Central memory CD8-positive, alpha-beta T cell (primary cell): ENCODE measurements at places on chromosomes 12 and 14.
A peak's percentile ranks its signal among the peaks of the same experiment; 100 is the strongest.

DNA sequence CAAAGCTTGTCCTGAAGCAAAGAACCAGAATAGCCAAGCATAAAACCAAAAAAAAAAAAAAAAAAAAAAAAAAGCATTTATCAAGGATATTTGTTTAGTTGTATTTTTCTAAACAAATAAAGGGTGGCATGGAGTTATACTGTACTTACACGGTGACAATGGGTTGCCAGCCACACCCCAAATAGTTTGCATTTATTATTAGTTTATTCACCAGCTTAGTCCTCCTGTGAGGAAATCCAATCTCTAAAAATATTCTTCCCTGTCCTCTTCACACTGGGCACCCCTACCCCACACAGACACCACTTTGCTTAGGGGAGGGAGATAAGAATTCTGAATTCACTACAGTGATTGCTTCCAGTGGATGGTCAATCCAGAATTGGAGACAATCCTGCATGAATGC is 18.9 kb downstream of the PLEKHG7 start:
- H3K27me3 ChIP-seq, result peaks cover 64% of the 10 kb centered on the region
- no peak for DNase-seq
- H3K36me3 ChIP-seq, result no peaks in the 10 kb centered on the region
- H3K4me1 ChIP-seq, result no peaks in the 10 kb centered on the region
- H3K27ac ChIP-seq, result no peak overlapping the region

GRCh38 chr12:3002646-3003045 is 43.4 kb downstream of the TEAD4 start:
- no peaks in the 10 kb centered on the region for H3K4me1 ChIP-seq
- H3K27me3 ChIP-seq, result peaks cover 37% of the 10 kb centered on the region
- no peaks in the 10 kb centered on the region for H3K36me3 ChIP-seq

DNA sequence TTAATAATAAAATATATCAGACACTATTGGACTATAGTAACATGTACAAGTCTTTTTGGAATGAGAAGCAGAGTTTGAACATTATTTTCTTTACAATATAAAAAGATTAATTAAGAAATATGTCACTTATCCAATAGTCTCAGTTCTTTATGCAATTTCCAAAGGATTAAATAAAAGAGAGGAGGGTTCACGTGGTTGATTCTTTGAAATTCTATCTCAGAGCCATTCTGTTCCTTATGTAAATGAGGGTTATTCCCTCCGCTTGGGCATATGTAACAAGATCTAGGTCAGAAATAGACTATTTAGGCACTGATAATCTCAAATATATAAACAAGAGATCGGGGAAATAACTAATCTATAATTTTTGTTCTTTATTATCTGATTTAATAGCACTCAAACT is 2.1 kb upstream of the TUBA1A start:
- DNase-seq, result no peak
- H3K4me3 ChIP-seq, result no peak overlapping the region
- no peak overlapping the region for H3K27ac ChIP-seq
- H3K27me3 ChIP-seq, result no peaks in the 10 kb centered on the region

- H3K36me3 ChIP-seq, result no peaks in the 10 kb centered on the region
- peaks cover 26% of the 10 kb centered on the region for H3K4me1 ChIP-seq
- no peak overlapping the region for H3K4me3 ChIP-seq
- H3K27ac ChIP-seq, result no peak overlapping the region
- DNase-seq, result no peak
Measured at GRCh38 chr12:22284871-22285270, 49.6 kb downstream of the ST8SIA1 start.

- peaks cover 56% of the 10 kb centered on the region for H3K36me3 ChIP-seq
- peak overlapping the region; percentile 100 for H3K27ac ChIP-seq
- DNase-seq, result no peak
- H3K27me3 ChIP-seq, result no peaks in the 10 kb centered on the region
- peak overlapping the region; percentile 99 for H3K4me3 ChIP-seq
Measured at GRCh38 chr14:99268810-99269707, 2.9 kb downstream of the BCL11B start.

- peak overlapping the region; percentile 91 for H3K4me3 ChIP-seq
- DNase-seq, result peak; percentile 16
- peak overlapping the region; percentile 96 for H3K27ac ChIP-seq
- H3K4me1 ChIP-seq, result peaks cover 32% of the 10 kb centered on the region
Measured at GRCh38 chr12:95216711-95217376, 423 bp downstream of the FGD6 start.

GRCh38 chr14:33465846-33466700 is 484.8 kb downstream of the EGLN3 start:
- no peak for DNase-seq
- H3K36me3 ChIP-seq, result no peaks in the 10 kb centered on the region
- no peak overlapping the region for H3K4me3 ChIP-seq
- H3K27me3 ChIP-seq, result no peaks in the 10 kb centered on the region
- no peak overlapping the region for H3K27ac ChIP-seq
- no peaks in the 10 kb centered on the region for H3K4me1 ChIP-seq

DNA sequence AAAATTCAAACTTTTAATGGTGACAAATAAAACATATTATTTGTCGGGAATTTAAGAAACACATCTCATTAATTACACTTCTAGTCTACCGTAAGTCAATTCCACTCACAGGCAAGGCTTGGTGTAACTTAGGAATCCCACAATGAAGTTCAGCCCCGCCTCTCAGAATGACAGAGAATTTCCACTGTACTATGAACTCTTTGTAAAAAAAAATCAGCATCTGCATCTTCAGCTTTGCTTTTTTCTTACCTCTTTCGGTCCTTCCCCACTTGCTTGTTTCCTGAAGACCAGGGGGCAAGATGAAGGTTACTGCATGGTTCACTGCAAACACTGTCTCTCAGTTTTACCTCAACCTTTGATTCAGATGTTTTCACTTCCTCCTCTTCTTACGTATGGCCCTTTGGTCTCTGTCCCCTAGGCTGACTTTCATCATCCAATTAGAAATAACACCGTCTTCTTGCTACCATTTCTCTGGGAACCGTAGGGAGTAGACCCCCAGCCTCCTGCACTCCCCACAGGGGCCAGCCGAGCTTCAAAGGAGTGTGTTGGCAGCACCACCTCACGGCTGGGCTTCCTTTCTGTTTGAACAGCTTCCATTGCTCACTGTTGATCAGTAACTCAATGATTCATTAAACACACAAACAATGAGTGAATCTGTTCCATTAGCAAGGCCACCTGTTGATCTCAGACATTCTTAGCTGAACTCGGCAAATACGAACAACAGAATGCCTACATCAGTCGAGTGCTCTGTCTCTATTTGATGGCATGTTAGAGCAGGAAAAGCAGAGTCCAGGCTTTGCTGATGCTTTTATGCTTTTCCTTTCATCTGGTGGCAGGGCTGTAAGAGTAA is 343.0 kb downstream of the BMP4 start:
- no peak overlapping the region for H3K27ac ChIP-seq
- no peaks in the 10 kb centered on the region for H3K27me3 ChIP-seq
- DNase-seq, result no peak
- H3K4me3 ChIP-seq, result no peak overlapping the region

DNA sequence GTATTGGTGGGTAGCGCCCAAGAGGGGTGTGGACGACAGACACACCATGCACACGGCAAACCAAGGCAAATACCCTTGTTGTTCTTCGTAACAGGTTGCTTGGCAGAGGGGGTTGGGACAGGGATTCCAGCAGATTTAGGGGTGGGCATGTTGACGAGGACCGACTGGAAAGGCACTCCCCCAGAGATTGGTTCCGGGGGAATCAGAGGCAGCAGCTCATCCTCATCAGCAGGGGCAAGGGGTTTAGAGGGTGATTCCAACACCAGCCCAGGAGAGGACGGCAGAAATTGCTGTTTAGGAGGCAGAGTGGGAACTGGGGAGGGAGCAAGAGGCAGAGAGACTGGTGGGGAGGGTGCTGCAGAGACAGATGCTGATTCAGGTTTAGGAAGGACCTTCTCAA is 9.3 kb downstream of the NACA start:
- H3K36me3 ChIP-seq, result peaks cover 63% of the 10 kb centered on the region
- no peak for DNase-seq

GRCh38 chr14:83744891-83745290 is 1785.1 kb upstream of the FLRT2 start:
- no peaks in the 10 kb centered on the region for H3K36me3 ChIP-seq
- DNase-seq, result no peak
- no peaks in the 10 kb centered on the region for H3K4me1 ChIP-seq
- H3K4me3 ChIP-seq, result no peak overlapping the region
- H3K27me3 ChIP-seq, result no peaks in the 10 kb centered on the region
- H3K27ac ChIP-seq, result no peak overlapping the region

DNA sequence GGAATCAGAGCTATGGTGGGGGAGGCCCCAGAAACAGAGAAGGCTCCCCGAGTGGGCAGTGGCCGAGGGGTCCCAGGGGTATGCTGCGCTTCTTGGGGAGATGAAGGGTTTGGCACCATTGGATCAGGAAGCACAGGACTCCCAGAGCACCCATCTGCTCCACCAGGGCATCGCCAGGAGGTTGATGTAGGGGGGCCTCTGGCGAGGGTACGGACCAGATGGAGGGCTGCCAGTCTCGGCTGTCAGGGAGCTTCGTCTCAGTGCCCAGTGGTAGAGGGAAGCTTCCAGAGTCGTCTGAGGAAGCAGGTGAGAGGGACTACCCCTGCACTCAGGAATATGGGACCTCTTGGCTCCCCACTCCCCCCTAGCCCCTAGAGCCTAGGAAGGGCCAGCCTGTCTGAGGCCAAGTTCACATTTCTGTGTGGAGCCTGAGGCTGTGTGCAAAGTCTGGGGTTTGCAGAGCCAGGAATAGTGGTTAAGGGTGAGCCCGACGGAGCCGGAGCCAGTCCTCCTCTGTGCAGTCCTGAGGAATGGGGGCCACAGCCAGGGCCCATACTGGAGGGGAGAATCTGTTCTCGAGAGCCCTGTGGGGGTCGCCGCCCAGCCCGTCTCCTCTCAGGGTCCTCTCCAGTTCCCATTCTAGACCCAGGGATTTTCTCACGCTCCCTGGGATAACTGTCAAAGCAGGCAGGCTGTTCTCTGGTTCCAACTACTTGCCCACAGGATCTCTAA is 10.2 kb downstream of the SLC48A1 start:
- H3K27ac ChIP-seq, result peak overlapping the region; percentile 20
- no peaks in the 10 kb centered on the region for H3K27me3 ChIP-seq
- peaks cover 22% of the 10 kb centered on the region for H3K36me3 ChIP-seq

DNA sequence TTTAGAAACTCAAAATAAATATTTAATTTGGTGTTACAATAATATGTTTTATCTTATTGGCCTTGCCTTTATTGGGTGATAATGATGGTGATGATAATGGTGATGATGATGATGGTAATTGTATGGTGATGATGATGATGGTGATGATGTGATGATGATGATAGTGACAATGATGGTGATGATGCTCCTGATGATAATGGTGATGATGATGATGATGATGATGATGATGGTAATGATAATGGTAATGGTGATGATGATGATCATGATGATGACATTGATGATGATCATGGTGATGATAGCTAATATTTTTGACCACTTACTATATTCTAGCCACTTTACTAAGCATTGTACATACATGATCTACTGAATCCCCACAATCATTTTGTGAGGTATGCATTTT is 1548.6 kb upstream of the TMEM132C start:
- H3K36me3 ChIP-seq, result no peaks in the 10 kb centered on the region
- no peaks in the 10 kb centered on the region for H3K4me1 ChIP-seq
- no peak overlapping the region for H3K4me3 ChIP-seq
- H3K27ac ChIP-seq, result no peak overlapping the region

GRCh38 chr14:67276131-67276530 is 34.9 kb downstream of the PALS1 start:
- no peak for DNase-seq
- H3K4me3 ChIP-seq, result no peak overlapping the region
- peaks cover 5% of the 10 kb centered on the region for H3K36me3 ChIP-seq
- H3K27me3 ChIP-seq, result no peaks in the 10 kb centered on the region

DNA sequence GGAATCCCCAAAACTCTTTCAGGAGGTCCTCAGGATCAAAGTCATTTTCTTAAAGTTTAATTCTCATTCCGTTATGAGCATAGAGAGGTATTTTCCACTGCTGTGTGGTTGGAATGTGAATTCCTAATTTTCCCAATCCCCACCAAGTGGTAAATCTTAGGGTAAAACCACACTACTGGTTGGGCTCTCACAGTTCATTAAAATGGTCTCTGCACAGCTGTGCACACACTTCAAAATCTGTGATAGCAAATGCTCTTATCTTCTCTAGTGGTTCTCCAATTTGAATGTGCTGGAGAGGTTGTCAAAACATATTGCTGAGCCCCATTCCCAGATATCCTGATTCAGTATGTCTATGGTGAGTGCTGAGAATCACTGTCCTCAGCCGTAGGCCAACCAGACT is 189.1 kb downstream of the BMP4 start:
- H3K4me1 ChIP-seq, result no peaks in the 10 kb centered on the region
- DNase-seq, result no peak
- H3K27ac ChIP-seq, result no peak overlapping the region
- no peaks in the 10 kb centered on the region for H3K27me3 ChIP-seq

GRCh38 chr12:39230086-39230485 is 212.8 kb downstream of the KIF21A start:
- peaks cover 2% of the 10 kb centered on the region for H3K36me3 ChIP-seq
- H3K4me3 ChIP-seq, result no peak overlapping the region
- no peak for DNase-seq
- peaks cover 47% of the 10 kb centered on the region for H3K27me3 ChIP-seq
- H3K4me1 ChIP-seq, result no peaks in the 10 kb centered on the region
- no peak overlapping the region for H3K27ac ChIP-seq

DNA sequence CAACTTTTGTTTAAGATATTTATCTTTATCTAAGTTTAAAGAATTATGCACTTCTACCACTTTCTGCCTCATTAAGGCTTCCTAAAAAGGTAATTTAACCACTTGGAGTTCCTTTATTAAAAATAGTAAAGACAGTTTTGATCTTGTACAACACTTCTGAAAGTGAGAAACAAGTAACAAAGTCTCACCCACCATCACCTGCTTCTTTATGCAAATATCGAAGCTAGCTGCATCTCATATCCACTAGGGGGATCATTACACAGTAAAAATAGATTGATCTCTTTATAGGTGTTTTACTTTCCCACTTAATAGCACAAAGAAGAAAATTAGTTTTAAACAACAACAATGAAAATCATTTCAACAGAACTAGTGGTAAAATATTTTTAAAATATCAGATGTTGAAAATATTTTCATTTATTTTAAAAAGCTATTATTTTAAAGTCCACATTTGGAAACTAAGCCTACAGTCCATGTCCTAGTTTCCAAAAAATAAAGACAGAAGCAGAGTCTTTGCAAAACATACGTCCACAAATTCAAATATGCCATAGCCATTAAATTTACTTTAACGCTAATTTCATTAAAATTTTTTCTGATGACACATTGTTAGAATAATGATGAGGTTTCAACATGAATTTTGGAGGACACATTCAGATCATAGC is 160.0 kb upstream of the SOX5 start:
- no peak overlapping the region for H3K4me3 ChIP-seq
- no peaks in the 10 kb centered on the region for H3K36me3 ChIP-seq
- no peak overlapping the region for H3K27ac ChIP-seq
- no peaks in the 10 kb centered on the region for H3K4me1 ChIP-seq

DNA sequence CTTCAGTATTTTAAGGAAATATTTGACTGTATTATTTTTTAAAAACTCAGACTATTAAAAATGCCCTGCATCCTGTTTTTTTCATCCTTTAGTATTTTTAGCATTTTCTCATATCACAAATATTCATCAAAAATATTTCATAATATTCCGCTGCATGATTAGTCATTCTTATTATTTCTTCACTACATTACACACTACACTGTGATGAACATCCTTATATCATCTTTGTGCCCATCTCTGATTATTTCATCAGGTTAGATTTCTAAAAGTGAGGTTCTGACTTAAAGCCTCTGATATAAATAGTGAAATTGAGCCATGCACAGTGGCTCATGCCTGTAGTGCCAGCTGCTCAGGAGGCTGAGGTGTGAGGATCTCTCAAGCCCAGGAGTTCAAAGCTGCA is 8.1 kb downstream of the COCH start:
- H3K27ac ChIP-seq, result no peak overlapping the region
- H3K36me3 ChIP-seq, result peaks cover 1% of the 10 kb centered on the region
- H3K4me3 ChIP-seq, result no peak overlapping the region
